ENCODE measurements at places on chromosomes 5 and 9.

- no peak for DNase-seq
Measured at GRCh38 chr5:1129711-1130055, 17.8 kb upstream of the SLC12A7 start.

DNA sequence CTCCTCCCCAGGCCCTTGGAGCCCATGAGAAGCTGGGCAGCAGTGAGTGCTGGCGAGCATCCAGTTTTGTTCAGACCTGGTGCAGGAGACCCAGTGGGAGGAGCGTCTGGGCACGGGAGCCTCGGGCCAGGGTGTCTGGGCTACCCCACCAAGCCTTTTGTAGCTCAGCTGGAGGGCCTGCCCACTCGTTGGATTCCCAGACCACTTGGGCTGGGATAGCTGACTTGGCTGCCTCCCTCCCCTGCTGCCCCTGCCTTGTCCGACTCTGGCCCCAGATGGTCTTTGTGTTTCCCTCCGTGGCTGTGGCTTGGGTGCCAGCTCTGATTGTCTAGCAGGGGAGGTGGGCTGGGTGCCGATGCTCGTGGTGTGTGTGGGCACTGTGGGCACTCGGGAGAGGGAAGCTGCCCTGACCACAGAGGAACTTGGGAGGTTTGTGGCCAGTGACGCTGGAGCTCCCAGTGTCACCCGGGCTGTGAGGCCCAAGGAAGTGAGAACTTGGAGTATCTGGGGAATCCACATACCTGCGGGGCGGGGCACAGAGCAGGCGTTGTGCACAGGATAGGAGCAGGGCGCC lies 47.3 kb downstream of the WNK2 start:
- DNase-seq: no peak

- DNase-seq: no peak
Measured at GRCh38 chr5:168169791-168170190, 121.7 kb upstream of the WWC1 start.

GRCh38 chr5:135503871-135504270 lies 31.9 kb downstream of the NEUROG1 start:
- no peak for DNase-seq

- no peak for DNase-seq
Measured at GRCh38 chr9:28909526-28909925, 1336.2 kb upstream of the C9orf72 start.

DNA sequence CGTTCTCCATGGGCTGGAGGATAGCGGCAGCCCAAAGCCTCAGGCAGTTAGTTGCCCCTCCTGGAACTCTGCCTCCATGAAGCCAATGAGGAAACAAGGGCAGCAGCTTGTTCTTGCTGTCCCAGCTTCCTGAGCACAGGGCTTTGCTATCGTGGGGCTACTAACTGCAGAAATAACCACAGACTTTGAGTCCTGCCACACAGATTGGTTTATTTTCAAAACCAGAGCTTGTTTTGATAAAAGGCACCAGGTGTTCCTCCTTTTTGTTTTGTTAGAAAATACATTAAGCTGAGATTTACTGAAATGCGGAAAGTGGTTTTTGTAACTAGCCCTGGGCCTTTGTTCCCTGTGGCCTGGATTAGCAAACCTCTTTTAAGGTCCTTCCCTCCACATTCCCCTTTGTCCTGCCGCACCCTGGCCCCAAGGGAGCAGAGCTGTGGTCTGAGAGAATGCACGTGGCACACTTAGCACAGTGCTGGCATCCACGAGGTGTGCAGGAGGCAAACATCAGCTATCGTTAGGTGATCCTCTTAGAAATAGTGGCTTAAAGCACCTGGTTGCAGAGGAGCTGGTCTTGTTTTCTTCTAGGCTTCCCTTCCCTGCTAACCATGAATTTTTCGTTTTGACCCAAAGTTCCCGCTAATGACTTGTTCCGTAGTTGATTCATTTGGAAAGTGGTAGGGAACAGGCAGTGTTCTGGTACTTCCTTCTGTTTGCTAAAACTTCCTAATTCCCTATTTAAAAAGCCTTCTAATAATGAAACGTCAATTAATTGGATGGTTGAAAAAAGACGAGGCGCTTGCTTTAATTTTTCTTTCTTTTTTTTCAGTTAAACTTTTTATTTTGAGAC lies 21.5 kb downstream of the MVB12B start:
- peak; percentile 78 for DNase-seq

DNA sequence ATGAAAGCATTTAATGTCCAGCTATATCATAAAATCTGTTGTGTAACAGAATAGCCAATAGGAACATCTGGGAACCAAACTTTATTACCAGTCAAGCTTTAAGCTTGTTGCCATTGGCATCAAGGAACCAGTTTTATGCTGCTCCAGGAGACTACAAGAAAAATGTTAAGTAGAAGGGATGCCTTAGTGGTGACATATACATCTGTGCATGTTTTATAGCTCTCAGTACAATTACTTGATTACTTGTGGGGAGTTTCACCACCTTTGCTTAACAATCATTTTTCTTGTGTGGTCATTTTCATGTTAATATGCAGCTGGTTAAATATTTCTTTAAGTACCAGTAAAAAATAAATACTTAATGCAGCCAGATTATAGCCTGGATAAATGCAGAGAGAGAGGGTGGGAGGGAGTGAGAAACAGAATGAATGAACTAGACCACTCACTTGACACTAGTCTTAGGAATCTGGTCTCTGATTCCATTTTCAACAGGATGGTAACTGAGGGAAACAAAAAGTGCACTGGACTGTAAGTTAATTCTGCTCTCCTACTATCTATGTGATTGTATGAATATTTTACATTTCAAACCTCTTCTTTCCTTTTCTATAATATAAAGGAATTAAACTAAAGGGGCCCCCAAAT lies 35.7 kb upstream of the LURAP1L start:
- DNase-seq: no peak
